Fibroblast of lung (primary cell): ENCODE measurements at places on chromosomes 2 and 18. TPM values are rescaled to one million over a fixed set of nuclear protein-coding genes. Genes with fewer than 3 reads are reported as not detected.
A peak's percentile ranks its signal among the peaks of the same experiment; 100 is the strongest.

DNA sequence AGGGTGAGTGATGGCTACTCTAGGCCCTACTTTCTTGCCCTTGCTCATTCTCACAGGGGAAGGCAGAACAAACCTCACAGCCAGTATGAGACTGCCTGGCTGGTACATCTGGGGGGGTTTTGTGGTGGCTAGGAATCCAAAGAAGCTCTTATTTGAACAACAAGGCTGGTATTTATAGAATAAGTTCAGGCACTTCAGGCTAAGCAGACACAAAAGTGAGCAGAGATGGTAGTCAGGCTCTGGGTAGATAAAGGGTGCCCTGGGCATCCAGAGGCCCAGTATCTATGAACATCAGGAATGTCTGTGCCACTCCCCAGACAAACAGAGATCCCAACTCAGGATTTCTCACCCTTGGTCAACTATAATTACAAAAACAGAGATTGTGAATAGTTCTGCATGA is 57.2 kb upstream of the RTN4 start:
- peak; percentile 71 for DNase-seq

The LAMA1 gene
- total RNA-seq: 5.8 and 24.9 TPM in 2 replicates

DNA sequence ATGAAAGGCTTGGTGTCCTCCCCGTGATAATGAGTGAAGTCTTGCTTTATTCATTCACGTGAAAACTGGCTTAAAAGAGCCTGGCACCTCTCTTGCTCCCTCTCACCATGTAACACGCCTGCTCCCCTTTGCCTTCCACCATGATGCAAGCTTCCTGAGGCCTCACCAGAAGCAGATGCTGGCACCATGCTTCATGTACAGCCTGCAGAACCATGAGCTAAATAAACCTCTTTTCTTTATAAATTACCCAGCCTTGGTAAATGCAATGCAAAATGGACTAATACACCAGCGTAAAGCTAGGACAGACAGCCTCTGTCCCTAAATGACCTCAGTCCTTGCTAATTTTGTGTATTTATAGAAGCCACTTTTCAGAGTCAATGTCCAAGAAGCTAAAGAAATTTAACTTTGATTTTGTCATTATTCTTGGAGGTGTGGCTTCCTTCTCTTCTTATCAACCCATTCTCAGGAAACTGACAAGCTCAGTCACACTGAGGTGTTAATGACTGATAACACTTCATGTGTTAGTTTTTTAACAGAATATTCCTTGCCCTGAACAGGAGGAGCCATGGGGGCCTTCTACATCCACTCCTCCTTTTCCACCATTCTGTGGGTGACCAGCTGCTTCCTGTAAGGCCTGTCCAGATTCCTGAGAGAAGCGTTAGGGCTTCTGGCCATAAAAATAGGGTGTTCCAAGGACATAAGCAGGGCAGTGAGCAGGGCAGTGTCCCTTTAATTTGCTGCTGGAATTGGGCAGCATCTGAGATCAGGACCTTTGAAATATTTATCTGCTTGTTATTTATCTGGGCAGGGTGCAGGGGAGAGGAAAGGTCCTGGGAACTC is 38.0 kb upstream of the EPAS1 start:
- no peak for DNase-seq

GRCh38 chr2:36423172-36423571 is 67.6 kb downstream of the CRIM1 start:
- no peak for DNase-seq

DNA sequence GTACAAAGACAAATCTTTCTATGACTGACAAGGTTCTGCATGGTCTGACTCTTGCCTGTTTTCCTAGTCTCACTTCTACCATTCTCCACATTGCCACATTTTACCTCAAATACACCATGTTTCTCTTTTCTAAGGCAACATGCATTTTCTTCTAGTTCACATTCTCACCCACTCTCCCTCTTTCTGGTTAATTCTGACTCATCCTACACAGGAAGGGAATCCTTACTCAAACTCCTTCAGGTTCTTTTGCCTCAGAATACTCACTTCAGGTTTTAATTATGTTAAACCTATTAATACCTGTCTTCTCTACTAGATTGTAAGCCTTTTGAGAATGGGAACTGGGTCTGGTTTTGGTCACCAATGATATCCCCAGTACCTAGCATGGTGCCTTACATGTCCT is 47.2 kb downstream of the MAP2 start:
- peak; percentile 21 for DNase-seq
